ENCODE measurements at places on chromosomes 13 and 19.

DNA sequence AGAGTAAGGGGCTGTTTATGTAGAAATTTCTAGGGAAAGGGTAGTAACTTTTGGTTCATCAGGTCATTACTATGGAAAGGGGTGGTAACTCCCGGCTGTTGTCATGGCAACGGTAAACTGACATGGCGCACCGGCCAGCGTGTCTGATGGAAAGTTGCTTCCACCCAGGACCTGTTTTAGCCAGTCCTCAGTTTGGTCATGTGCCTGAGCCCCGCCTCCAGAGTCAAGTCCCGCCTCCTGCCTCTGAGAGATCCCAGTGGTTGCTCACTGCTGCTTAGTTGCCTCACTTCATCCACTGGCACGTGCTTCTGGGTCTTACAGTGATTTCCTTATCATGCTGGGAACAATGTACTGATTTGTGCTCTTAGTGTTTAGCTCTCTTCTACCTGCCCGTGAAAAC lies 455.2 kb upstream of the ZNF507 start:
- no peak for DNase-seq

GRCh38 chr13:36862002-36862685 lies 43.1 kb downstream of the RFXAP start:
- DNase-seq: no peak

GRCh38 chr19:40205760-40206159 lies 12.4 kb downstream of the TTC9B start:
- no peak for DNase-seq

GRCh38 chr13:73939603-73940002 lies 194.6 kb downstream of the KLF12 start:
- no peak for DNase-seq

- DNase-seq: no peak
Observed at GRCh38 chr13:51943721-51944120, 67.5 kb downstream of the ATP7B start.

- no peak for DNase-seq
Observed at GRCh38 chr19:49807904-49808675, 5.0 kb downstream of the FUZ start.

DNA sequence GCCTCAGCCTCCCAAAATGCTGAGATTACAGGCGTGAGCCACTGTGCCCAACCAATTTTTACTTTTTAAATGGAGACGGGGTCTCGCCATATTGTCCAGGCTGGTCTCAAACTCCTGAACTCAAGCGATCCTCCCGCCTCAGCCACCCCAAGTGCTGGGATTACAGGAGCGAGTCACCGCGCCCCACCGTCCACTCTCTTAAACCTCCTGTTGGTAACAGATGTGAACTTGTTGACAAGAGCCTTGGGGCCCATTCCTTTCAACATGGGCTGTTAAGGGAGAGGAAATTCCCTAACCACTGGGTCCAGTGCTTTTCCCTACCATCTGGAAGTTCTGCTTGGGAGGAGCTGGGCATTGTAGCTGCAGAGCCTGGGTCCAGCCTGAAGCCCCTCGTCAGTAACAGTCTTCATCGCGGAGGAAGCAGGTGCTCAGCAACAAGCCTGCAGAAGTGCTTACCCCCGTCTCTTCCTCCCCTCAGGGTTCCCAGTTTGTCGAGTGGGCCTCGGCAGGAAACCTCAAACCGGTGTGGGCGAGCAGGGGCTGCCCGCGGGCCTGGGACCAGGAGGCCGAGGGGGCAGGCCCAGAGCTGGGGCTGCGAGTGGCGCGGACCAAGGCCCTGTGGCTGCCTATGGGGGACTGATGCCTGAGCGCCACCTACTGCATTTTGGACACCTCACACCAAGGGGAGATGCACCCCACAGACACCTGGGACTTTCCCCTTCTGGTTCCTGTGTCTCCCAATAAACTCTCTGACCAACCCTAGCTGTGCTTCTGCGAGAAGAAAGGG lies 4.0 kb upstream of the FLT3LG start:
- DNase-seq: no peak

GRCh38 chr19:1796395-1797142 lies 15.5 kb downstream of the ATP8B3 start:
- DNase-seq: no peak

- no peak for DNase-seq
Observed at GRCh38 chr19:56829596-56829995, 10.9 kb downstream of the PEG3 start.

- DNase-seq: no peak
Observed at GRCh38 chr19:29897466-29897865, 44.6 kb upstream of the URI1 start.

DNA sequence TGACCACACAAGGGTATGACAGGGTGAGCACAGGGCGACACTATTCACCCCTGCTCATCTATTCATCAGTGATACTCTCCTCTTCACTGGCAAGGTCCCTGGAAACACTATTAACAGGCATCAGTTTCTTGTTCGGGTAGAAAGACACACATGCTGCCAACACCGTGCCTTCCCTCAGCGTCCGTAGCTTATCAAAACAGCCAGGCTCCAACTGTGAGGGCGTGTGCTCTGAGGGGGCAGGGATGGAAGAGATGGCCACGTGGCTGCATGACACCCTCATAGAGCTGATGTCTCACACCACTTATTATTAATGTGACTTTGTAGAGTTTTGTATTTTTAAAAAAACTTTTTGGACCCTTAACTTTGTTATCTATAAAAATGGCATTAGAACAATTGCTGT lies 160.3 kb downstream of the ITGBL1 start:
- no peak for DNase-seq

DNA sequence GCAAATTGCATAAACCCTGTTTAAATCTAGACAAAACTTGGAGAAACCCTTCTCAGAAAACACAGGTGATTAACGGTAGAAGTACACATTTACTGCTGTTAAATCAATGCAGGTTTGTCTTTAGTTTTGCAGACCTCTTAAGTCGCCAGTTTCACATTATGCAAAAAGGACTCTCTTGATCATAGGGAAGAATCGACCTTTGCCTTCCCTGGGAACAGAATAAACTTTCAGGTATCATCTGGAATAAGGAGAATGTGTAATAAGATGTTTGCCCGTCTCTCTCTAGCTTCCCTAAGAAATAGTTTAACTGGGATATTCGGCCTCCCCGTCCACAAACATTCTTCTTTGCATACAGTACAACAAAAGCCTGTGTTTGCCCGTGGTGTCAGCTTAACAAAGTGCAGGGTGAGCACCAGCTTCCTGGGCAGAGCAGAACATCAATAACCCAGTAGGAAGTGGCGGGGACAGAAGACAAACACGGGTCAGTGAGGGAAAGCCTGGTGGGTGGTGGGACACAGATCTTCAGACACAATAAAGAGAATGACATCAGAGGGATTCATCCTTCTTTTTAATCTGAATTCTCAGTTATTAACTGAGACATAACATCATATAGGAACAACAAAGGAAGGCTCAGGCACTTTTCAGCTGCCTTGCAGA lies 1077.7 kb upstream of the SLC10A2 start:
- no peak for DNase-seq

DNA sequence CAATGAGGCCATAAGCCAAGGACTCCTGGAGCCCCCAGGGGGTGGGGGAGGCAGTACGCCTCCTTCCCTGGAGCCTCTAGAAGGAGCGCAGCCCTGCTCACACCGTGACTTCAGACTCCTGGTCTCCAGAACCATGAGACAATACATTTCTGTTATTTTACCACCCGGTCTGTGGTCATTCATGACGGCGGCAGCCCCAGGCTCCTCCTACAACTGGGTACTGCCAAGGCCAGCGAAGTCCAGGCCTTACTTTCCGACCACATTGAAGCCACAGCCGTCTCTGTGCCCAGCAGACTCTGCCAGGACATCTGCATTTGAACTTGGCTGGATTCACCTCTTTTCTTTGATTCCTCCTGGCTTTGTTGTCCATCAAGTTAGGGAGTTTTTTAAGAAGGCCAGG lies 10.5 kb downstream of the GNG7 start:
- DNase-seq: no peak

DNA sequence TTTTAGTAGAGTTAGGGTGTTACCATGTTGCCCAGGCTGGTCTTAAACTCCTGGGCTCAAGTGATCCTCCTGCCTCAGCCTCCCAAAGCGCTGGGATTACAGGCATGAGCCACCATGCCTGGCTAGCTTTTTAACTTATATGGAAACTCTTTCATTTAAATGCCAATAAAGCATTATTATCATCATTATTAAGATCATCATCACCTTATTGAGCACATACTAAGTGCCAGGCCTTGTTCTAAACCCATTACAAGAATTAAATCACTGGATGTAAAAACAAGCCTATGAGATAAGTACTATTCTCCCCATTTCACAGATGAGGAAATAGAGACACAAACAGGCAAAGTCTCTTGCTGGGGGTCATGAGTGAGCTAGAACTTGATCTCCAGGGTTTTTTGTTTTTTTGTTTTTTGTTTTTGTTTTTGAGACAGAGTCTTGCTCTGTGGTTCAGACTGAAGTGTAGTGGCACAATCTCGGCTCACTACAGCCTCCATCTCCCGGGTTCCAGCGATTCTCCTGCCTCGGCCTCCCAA lies 1.3 kb downstream of the GMFG start:
- DNase-seq: no peak

DNA sequence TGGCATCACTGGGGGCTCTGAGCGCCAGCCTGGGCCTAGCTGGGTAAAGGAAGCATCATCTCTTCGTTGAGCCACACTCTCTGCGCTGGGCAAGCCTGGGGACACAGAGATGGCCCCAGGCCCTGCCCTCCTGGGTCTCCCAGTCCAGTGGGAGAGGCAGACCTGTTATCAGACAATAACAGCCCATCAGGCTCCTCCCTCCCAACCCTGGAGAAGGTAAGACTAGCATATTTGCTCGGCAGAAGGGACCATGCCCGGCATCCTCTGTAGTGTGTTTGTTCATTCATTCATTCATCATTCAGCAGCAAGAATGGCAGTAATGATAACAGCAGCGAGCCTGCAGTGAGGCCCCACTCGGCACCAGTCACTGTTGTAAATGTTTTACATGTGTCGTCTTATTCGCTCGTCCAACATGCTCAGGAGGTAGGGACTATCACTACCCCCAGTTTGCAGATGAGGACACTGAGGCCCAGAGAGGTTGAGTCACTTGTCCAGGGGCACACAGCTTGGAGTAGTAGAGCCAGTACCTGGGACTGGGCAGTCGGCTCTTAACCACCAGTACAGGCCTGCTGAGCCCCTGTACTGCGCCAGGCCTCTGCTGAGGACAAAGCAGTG lies 33.2 kb downstream of the PAK4 start:
- no peak for DNase-seq

- DNase-seq: no peak
Observed at GRCh38 chr13:89803839-89804238, 1543.6 kb upstream of the MIR17HG start.

DNA sequence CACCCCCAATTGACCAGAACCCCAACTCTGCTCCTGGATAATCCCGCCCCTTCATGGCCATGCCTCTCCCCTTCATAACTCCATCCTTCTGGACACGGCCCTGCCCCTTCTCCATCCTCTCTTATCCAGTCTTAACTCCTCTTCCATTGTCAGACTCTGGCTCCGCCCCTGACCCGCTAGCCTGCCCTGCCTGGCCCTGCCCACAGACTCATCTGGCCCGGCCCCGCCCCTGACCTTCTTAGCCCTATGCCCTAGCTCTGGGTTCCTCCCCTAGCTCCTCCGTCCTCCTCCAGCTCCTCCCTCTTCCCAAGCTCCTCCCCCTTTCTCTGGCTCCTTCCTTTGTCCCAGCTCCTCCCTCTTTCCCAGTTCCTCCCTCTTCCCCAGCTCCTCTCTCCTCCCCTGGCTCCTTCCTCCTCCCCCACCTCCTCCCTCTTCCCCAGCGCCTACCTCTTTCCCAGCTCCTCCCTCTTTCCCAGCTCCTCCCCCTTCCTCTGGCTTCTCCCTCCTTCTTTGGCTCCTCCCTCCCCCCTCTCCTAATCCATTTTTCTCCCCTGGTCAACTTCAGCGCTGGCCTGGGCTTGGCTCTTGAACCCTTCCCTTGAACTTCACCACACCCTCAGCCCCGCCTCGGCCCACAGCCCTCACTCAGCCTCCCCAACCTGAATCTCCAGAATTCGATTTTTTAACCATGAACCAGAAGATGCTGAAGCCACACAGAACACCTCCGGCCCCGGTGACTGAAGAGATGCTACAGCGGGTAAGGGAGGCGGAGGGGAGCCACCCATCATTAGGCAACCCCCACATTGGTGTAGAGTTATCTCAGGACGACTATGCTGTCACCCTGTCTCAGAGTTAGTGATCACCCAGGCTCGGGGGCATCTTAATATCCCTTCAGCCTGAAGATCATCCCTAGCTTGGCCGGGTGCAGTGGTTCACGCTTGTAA lies 9.2 kb upstream of the ZNF358 start:
- no peak for DNase-seq

- DNase-seq: no peak
Observed at GRCh38 chr13:47133011-47133445, 236.2 kb upstream of the HTR2A start.

- no peak for DNase-seq
Observed at GRCh38 chr13:85662186-85662585, 137.0 kb downstream of the SLITRK6 start.

GRCh38 chr19:48466561-48467325 lies 2.4 kb upstream of the CYTH2 start:
- no peak for DNase-seq

GRCh38 chr13:36680913-36681312 lies 7.1 kb downstream of the SERTM1 start:
- DNase-seq: no peak

DNA sequence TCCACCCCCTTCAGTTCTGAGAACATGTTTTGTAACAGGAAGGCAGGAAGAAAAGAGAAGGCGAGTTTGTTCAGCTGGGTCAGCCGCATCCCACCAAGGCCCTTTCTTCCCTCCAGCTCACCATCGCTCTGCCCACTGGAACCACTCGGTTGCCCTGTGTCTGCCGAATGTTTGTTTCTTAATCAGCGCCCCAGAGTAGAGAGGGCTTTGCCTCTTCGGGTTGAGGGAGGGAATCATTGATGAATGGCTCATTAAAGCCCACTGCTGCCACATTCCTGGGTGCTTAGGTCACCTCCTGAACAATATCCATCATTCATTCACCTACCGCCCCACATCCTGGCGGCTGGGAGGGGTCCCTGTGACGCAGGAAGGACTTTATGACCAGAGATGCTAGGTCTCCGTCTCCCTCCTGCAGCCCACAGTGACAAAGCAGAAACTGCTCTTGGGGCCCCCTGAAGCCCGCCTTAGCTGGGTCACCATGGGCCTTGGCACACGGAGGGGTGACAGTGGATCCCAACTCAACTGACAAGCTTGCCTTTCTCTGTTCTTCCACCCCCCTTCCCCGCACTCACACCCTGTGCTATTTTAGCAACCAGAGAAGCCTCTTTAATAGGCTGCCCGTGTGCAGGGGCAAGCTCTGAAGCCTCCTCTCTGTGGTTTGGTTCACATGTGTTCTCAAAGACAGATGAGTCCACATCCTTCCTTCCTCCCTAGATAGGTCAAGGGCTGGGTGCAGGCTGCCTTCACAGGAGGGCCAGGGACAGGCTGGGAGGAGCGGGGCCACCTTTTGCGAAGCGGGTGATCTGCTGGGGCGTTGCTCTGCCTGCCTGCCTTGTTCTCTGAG lies 46.2 kb downstream of the ACTN4 start:
- no peak for DNase-seq

- DNase-seq: no peak
Observed at GRCh38 chr19:29772696-29773095, 39.1 kb upstream of the CCNE1 start.

All from cortex of kidney (tissue), 1 donor.